ENCODE measurements at places on chromosomes 4 and X.

GRCh38 chr4:72665171-72665968 is 96.3 kb upstream of the ADAMTS3 start:
- DNase-seq, result no peak

DNA sequence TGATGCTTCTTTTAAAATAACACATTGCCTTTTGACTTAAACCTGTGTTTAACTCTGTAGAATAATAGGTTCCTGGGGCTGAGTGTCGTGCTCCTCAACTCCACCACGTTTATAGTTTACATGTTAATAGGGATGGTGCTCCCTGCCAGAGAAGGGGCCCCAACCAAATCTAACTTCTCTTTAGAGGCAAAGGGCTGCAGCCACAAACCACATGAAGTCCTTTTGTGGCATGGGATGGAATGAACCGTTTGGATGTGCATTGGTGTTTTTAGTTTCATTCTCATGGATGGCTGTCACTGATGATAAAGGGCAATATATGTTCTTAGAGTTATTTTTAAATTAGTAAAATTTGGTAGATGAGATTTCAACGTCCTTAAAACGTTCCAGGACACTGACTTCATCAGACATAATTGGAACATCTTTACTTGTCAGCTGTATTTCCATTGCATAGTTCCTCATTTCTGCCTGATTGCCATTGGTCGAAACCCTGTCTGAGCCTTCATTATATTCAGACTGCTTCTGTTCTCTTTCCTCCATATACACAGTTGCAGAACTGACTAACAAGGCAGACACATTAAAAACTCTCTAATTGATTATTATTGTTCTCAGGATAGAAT is 60.4 kb upstream of the HPF1 start:
- no peak for DNase-seq

- DNase-seq, result no peak
Observed at GRCh38 chrX:112058766-112059165, 23.8 kb downstream of the TRPC5 start.

GRCh38 chr4:1901127-1901526 is 29.9 kb downstream of the NSD2 start:
- DNase-seq, result no peak

DNA sequence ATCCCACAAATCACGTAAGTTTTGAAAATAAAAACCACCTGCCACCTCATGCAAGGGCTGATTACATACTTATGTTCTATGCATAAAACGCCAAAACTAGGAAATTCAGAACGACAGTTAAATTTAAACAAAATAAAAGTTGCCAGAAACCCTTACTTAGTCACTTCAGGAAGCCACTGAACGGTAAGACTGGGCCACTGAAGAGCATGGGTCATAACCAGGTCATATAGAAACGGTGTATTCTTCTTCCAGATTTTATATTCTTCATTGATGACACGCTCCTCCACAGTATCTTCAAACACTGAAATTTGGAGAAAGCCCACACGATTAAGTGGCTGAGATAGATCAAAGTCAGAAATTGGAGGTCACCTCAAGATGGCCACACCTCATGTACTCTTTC is 1.2 kb downstream of the RBBP7 start:
- no peak for DNase-seq

DNA sequence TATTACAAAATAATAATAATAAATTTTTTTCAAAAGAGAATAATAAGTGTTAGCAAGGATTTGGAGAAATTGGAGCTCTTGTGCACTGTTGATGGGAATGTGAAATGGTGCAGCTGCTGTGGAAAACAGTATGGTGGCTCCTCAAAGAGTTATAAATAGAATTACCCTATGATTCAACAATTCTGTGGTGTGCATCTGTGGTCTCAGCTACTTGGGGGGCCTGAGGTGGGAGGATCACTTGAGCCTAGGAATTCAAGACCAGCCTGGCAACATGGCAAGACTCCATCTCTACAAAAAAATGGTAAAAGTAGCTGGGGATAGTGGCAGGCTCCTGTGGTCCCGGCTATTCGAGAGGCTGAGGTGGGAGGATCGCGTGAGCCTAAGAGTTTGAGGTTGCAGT is 19.6 kb downstream of the MND1 start:
- no peak for DNase-seq

Measured in islet precursor cell (in vitro differentiated cells).